HFFc6 (cell line): ENCODE measurements at places on chromosomes 16 and 17.

DNA sequence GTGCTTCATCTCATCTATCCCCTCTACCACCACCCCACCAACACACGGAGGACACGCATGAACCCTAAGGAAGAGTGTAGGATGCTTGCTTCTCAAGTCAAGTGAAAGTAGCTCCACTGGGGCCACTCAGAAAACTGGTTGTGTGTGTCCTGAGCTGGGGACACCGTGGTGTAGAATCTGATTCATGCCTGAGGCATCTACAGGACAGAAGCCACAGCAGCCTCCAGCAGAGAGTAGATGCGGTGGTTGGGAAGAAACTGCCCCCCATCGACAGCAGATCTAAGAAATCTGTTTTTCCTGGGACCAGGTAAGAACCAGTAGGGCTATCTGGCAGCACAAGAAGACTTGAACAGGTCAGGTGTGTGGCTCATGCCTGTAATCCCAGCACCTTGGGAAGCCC, 51.9 kb upstream of the HLF start:
- no peak for DNase-seq

DNA sequence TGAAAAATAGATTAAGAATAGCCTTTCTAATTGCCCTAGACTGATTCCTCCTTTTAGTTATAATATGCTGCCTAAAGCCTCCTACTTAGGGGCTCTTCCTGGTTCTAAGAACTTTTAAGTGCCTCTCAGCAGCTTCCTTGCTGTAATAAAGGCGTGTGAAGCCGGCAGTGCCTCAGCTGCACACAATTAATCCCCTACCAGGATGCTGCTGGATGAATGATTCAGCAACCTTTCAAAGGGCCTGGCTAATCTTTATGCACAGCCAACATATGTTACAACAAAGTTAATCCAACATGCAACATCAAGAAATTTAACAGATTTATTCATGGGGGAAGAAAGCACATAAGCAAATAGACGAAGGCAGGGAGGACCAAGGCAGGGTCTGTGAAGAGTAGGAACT, 145.2 kb downstream of the PMP22 start:
- DNase-seq: peak; percentile 25

DNA sequence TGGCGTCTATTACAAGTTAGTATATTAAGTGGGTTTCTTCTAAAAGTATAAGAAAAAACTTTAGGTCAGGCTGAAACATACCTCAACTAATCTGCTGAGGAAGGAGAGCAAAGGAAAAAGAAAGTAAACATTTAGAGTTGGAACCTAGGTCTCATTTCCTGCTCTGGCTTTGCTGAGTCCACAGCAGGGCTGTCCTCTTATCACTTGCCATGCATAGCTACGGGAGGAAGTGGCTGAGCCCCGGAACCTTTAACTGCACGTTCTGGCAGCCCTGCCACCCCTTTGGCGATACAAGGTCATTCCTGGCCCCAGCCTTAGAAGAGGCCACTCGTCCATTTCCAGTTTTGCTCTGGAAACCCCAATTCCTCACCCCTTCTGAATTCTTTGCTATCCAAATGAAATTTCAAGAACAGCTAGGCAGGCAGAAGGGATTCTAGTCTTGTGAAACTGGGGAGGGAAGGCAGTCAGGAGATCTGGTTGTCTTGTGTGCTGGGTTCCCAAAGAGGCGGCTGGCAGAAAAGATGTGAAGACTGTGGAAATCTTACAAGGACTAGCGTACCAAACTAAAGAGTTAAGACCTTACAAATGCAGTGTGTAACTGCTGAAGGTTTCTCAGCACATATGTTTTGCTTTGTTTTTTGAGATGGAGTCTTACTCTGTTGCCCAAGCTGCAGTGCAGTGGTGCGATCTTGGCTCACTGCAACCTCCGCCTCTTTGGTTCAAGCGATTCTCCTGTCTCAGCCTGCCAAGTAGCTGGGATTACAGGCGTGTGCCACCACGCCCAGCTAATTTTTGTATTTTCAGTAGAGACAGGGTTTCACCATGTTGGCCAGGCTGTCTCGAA, 19.1 kb downstream of the WIPI1 start:
- no peak for DNase-seq

- peak; percentile 82 for DNase-seq
These were observed 849 bp downstream of the CAPN15 start for GRCh38 chr16:528111-529011.
